Left ventricle myocardium superior (tissue), 1 donor: ENCODE measurements at places on chromosomes 3 and 15. TPM values are rescaled to one million over a fixed set of nuclear protein-coding genes. Genes with fewer than 3 reads are reported as not detected.
A peak's percentile ranks its signal among the peaks of the same experiment; 100 is the strongest.

DNA sequence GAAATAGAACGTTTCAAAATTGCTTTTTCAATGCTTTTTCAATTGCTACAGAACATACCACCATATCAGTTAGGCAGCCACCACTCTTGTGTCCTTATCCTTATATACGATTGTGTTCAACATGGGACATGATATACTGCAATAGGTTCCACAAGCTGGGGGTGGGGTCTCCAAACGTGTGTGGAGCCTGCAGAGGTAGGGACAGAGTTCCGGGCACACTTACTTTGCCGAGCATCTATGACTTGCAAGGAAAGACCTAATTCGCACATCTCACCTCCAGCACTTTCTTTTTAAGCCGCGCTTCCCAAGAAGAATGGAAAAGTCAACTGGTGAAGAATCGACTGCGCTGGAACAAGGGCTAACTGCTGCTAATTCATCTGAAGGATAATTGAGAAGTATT is 39.6 kb upstream of the SFMBT1 start:
- no peak for DNase-seq

GPR87 gene
- not detected for total RNA-seq

SNX22 gene
- total RNA-seq = 5.6 TPM

DNA sequence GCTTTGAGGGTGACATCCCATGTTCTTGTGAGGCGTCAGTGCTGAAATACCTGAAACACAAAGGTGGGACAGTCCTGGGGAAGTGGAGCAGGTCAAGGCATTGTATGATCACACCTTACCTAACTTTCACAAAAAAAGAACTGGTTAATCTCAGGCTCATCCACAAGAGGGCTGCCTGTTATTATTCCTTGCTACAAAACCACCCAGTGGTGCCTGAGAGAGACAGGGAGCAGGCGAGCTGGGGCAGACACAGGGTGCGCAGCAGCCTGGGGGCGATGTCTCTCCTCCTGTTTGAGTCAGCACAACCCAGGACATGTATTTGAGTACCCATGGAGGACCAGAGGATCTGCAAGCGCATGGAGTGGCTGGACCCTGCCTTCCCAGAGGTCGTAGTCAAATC is 316.8 kb upstream of the ATP10A start:
- peak; percentile 36 for DNase-seq

NANOGP8 gene
- total RNA-seq = not detected

VPS13C gene
- 38.6 TPM for total RNA-seq

- no peak for DNase-seq
Observed at GRCh38 chr15:88042047-88042446, 214.5 kb downstream of the NTRK3 start.

DNA sequence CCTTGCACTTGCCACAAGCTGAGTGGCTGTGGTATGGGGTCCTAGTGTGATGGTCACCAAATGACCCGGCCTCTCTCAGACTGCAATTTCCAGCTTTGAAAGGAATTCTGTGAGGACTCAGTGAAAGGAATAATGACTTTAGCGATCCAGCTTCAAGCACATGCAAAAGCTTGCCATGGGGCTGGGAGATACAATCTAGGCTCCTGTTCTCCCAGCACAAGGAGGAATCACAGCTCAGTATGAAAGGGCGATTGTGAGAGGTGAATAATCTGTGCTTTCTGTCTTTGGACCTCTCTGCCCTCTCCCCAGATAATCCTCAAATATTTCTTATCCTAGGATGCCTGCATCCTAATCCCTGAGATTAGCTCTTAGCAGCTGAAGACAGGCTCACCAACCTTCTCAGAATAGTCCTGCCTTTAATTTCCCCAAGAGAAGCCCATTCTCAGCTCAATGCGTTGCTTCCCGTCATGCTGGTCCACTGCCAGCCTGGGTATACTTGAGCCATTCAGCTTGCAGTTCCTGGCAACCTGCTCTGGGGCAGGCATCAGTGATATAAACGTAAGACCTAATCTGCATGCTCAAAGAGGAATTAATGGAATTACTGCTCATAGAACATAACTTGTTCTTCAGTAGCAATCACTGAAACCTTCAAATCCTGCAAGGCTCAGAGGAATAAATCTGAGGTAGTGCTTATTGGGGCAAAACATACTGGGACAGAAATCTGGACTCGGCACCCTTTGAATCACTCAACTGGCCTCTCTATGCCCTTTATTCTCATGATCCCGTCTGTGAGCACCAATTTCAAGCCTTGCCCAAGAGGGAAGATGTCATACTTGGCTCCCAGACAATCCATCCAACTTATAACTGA is 15.1 kb downstream of the TLNRD1 start:
- no peak for DNase-seq

DNA sequence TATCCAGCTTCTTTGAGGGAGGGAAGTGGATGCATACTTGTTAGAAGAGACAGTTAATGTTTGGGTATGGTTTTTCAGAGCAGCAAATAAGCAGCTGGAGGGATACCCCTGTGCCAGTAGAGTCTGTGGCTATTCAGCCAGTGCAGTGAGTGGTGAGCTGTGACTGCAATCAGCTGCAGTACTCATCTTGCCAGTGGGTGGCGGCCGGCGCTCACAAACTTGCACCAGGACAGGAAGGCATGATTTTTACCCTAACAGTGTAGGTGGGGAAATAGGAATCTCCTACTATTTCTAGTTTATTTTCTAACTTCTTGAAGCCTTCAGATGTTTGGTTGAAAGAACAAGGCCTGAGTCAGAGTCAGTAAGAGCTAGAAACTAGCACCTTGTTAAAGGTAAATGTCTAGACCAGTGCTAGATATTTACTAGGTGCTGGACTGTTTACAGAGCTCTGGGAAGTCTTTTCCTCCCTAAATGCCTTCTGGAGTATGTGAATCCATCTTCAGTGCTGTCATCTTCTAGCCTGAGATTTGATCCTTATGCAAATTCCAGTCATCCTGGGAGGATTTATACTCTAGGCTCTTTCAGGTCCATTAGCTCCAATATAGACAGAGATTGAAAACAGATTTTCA is 23.6 kb downstream of the TIMP4 start:
- peak; percentile 85 for DNase-seq
